ENCODE measurements at places on chromosomes 2 and 18. TPM values are rescaled to one million over a fixed set of nuclear protein-coding genes. Genes with fewer than 3 reads are reported as not detected.

The DNER gene
- polyA plus RNA-seq, result not detected

The CCDC85A gene
- polyA plus RNA-seq, result not detected

The GREB1 gene
- polyA plus RNA-seq, result 0.17 TPM

The CHRNG gene
- polyA plus RNA-seq, result not detected

The CD226 gene
- polyA plus RNA-seq, result 0.04 TPM

The HK2 gene
- 13.3 TPM for polyA plus RNA-seq

The USP14 gene
- polyA plus RNA-seq, result 39.7 TPM

The GCG gene
- 0.27 TPM for polyA plus RNA-seq

The GAL3ST2 gene
- not detected for polyA plus RNA-seq

The DOCK10 gene
- polyA plus RNA-seq, result 53.0 TPM

The ADD2 gene
- polyA plus RNA-seq, result 0.12 TPM

The LRRTM4 gene
- polyA plus RNA-seq, result not detected

The TMSB10 gene
- polyA plus RNA-seq, result 4,621 TPM

The AQP12B gene
- not detected for polyA plus RNA-seq

The CD207 gene
- not detected for polyA plus RNA-seq

The RAB27B gene
- 1.4 TPM for polyA plus RNA-seq

The PPP4R1 gene
- polyA plus RNA-seq, result 101 TPM

The CRYBA2 gene
- not detected for polyA plus RNA-seq

The PAX3 gene
- polyA plus RNA-seq, result not detected

The MGAT4A gene
- not detected for polyA plus RNA-seq

The TMEM17 gene
- polyA plus RNA-seq, result 2.1 TPM

The SULT1C4 gene
- 4.1 TPM for polyA plus RNA-seq

The LRATD1 gene
- polyA plus RNA-seq, result 1.9 TPM

The FAM228A gene
- polyA plus RNA-seq, result 0.07 TPM

The IMMT gene
- 69.2 TPM for polyA plus RNA-seq

The POTEJ gene
- polyA plus RNA-seq, result not detected

The AP1S3 gene
- polyA plus RNA-seq, result 2.3 TPM

The ZC3H15 gene
- polyA plus RNA-seq, result 70.6 TPM

The ALK gene
- polyA plus RNA-seq, result not detected

The ZNF638 gene
- 105 TPM for polyA plus RNA-seq

The DUSP2 gene
- polyA plus RNA-seq, result 0.94 TPM

The LOXL3 gene
- polyA plus RNA-seq, result 41.1 TPM

The IL36B gene
- not detected for polyA plus RNA-seq

The ZRANB3 gene
- 2.8 TPM for polyA plus RNA-seq

The MATN3 gene
- polyA plus RNA-seq, result 2.7 TPM

Measured in AG04450 (cell line).